Stimulated activated effector memory CD8-positive, alpha-beta T cell treated with anti-CD3 and anti-CD28 coated beads, Interleukin-12 subunit alpha, Interleukin-12 subunit beta, amount 100 ng/mL, for 72 hours (primary cell): ENCODE measurements at places on chromosomes 4 and X.

GRCh38 chrX:39693298-39693697 lies 404.5 kb downstream of the BCOR start:
- no peak for DNase-seq

GRCh38 chrX:35699642-35700041 lies 98.5 kb upstream of the MAGEB16 start:
- no peak for DNase-seq

DNA sequence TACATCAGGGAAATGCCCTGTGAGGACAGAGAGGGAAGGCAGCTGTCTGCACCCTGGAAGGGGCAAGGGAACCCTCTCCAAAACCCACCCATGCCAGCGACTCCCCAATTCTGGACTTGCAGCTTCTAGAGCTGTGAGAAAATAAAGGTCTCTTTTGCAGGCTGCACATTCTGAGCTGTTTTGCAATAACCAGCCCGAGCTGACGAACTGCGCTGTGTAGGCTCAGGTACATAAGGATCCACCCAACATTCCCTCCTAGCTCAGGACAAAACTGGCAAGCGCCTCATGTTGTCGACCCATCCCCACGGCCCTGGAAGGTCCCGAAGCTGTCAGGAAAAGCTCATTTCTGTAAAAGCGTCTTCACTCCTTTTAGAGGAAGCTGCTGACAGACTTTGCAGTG lies 271.8 kb downstream of the CRLF2 start:
- no peak for DNase-seq

DNA sequence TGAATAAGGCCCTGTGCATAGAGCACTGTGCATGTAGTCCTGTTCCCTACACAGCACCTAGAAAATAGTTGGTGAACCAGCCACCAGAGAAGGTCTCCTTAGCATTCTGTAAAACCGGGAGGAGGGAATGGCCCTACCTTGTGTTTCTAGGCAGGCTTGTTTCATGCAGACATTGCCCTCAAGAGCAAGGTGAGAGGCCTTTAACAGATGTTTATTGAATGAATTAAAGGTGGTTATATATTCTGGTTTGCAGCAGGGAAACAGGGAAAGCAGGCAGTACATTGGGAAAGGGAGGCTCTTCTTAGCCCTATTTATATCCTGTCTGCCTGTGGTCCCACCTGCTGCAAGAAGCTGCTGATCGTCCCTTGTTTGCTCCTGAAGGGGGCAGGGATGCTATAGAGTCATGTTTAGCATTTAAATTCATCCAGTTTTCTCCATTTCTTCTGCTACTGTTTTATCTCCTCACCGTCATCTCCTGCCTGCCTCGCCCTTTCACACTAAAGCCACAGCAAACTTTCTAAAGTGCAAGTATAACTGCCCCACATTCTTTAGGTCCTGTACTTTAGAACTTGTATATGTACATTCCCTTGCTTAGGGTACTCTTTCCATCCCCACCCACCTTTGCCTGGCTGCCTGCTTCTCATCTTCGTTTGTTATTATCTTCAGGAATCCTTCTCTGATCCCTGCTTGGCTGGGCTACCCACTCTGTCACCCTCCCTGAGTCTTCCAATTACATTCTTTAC lies 60.3 kb downstream of the EGF start:
- DNase-seq = no peak

- DNase-seq = no peak
Measured at GRCh38 chr4:155419266-155419665, 42.5 kb upstream of the MAP9 start.

- DNase-seq = no peak
Measured at GRCh38 chrX:130861462-130861861, 41.5 kb downstream of the ENOX2 start.

DNA sequence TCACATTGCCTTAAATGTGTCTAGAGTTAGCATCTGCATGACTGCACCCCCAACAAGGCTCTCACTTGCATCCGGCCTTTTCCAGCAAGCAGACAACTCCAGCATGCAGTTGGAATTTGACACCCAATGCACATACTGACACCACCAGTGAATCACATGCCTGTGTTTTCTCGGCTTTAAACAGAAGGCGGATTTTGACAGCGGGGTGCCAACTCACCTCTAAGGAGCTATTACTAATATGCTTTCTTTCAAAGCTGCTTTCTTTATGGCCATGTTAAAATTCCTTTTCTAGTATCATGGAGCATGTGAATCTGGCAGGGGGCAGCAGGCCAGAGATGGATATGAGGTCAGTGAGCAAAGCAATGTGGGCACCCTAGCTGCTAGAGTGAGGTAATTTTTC lies 78.0 kb upstream of the CLNK start:
- no peak for DNase-seq

DNA sequence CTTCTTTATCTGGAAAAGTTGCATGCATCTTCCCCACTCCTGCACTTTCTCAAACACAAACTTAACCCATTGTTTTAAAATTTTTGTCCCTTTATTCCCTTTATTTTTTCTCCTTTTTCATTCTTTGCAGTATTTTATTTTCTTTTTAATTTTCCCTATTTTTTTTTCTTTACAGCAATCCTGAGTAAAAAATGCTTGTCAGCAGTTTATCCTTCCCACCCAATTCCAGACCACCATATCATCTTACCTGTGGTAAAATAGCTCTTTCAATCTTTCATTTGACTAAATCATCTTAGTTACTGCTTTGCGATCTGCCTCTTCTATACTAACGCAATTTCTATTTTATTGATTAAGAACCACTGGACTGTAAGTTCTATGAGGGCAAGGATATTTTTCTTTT lies 450.5 kb downstream of the KLHL4 start:
- no peak for DNase-seq

DNA sequence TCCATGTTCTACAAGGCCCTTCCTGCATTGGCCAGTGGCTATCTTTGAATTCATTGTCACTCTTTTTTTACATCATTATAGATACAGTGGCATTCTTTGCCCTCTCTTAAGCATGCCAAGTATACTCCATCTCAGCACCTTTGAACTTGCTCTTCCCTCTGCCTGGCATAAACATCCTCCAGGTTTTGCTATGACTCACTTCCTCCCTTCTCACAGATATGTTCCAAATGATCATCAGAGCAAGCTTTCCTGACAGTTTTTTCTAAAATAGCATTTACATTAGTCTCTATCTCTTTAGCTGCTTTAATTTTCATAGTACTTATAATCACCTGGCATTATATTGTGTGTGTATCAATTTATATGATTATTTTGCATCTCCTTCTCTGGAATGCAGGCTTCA lies 553.3 kb upstream of the MAGEB2 start:
- DNase-seq = no peak

DNA sequence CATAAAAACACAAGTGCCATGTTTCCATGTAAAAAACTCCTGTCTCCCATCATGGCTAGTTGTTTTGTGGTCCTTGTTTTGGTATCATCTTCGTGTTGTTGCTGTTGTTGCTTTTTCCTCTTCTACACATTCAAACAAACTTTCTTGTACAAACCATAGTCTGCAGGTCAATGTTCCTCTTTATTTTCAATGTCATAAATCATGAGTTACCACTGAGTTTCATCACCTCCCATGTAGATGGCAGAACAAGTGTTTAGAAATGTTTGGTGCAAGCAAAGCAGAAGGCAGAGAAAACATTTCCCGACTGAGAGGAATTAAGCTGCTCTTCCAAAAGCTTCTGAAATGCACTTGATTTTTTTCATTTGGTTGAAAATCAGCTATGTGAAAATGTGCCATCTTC lies 166.0 kb downstream of the ANTXR2 start:
- no peak for DNase-seq

DNA sequence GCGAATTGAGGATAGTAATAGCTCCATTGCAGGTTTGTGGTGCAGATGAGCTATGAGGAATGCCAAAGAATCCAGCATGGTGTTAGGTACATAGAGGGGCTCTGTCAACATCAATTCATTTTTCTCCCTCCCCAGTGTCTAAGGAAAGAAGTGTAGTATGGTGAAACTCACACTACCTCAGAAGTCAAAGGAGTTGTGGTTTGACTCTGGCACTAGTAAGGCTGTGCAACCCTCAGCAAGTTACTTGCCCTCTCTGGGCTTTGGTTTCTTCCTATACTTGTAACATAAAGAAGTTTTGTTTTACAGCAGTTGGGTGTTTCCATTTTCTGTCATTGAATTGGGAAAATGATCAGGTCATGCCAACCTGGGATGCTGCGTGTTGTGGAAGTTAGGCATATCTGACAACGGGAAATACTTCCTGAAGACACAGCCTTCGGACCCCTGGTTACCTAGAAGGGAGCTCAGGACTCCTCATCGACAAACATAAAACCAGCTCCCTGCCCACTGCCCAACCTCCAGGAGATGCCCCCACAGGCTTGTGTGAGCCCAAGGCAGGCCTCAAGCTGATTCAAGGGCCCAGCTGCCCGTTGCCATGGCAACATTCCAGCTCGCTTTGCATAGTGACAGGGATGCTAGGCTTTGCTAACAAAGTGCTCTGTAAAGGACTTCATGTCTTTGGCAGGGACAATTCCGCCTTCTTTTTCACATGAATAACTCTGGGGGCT lies 71.4 kb downstream of the RTL5 start:
- DNase-seq = no peak

GRCh38 chr4:53221832-53222480 lies 143.9 kb downstream of the SCFD2 start:
- DNase-seq = no peak

DNA sequence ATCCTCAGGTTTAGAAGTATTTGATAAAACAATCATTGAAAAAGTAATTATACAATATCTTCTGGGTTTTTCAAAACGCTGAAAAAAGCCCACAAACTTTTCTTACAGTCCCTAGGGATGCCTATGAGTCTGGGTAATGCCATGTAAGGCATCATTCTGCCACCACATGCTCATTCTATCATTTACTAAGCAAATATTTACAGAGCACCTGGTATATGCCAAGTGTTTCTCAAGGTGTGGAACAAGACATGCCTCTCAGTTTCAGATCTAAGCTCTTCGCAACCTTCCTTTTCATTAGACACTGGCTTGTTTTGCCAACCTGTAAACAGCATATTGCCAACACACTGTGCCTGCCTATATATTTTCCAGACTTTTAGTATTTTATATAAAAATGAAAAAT lies 17.7 kb downstream of the MID1 start:
- DNase-seq = no peak

GRCh38 chrX:56498756-56499155 lies 64.7 kb upstream of the UBQLN2 start:
- no peak for DNase-seq

DNA sequence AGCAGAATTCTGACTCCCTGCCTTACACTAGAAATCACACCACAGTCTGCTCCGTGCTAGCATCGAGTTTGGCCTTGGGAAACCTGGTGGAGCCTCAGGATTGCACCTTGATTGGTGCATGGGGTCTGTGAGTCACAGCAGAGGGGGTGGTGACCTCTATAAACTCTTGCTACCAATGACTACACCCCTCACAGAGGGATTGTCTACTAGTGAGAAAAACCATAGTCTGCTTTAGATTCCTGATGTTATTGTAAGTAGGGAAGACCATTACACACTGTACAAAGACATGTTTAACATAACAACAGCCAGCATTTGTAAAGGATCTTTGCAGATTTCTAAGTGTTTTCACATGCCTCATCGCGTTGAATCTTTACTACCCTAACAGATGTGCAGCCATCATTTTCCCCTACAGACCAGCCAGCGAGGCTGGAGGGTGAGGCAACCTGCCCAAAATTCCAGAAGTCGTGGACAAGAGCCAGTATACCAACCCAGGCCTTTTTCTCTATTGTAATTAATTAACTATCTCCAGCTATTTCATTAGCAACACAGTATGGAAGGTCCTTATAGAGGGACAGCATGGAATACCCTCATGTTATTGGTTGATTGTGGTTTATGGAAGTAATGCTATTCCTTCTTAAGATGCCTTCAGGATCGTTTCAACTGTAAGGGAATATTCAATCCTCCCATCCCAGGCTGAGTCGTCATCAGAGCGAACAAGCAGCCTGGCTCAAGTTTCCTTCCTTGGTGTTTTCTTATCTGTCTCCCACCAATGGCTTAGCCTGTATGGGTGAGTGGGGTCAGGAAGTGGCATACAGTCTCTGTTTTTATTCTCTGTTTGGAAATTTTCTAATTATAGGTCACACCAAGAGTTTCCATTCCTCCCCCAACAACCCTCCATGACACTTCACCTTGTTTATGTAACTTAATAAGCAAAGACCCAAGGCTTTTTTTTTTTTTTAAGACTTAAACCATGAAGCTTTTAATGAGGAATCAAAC lies 55.9 kb upstream of the KDR start:
- DNase-seq = no peak

DNA sequence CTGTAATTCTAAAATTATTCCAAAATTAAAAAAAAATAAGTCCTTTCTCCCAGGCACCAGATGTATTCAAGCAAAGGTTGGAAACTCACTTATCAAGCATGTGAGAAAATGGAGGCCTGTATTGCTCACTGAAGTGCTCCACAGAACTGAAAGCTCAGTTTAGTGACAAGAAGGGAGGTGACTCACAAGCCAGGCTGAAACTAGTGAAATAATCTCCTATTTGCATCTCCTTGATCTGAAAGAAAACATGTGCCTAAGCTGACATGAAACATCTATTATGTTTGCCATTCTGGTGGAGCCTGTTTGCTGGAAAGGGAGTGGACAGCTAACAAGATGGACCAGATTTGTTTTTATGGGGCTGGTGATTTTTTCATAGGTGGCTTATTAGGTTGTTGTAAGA lies 54.0 kb upstream of the AMELX start:
- DNase-seq = no peak
